ENCODE measurements at places on chromosomes 5 and 9.
A peak's percentile ranks its signal among the peaks of the same experiment; 100 is the strongest.

DNA sequence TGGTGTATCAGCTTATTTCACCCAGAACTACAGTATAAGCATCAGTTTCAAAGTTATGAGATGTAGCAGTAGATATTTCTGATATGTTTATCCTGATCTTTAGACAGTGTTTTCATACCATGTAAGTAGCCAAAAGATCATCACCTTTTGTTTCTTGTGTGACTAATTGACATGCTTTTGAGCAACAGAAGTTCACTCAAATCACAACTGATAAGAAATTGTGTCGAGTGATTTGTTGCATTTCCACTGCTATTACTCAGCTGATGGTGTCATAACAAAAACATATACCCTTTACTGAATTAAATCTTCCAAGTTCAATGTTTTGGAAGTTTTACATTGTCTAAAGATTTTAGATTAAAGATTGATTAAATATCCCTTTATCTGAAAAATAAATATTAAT lies 324.5 kb downstream of the TUSC1 start:
- DNase-seq = no peak

GRCh38 chr5:112563169-112563826 lies 144.2 kb upstream of the EPB41L4A start:
- DNase-seq = no peak

GRCh38 chr5:150263801-150264621 lies 25.6 kb downstream of the CAMK2A start:
- no peak for DNase-seq

DNA sequence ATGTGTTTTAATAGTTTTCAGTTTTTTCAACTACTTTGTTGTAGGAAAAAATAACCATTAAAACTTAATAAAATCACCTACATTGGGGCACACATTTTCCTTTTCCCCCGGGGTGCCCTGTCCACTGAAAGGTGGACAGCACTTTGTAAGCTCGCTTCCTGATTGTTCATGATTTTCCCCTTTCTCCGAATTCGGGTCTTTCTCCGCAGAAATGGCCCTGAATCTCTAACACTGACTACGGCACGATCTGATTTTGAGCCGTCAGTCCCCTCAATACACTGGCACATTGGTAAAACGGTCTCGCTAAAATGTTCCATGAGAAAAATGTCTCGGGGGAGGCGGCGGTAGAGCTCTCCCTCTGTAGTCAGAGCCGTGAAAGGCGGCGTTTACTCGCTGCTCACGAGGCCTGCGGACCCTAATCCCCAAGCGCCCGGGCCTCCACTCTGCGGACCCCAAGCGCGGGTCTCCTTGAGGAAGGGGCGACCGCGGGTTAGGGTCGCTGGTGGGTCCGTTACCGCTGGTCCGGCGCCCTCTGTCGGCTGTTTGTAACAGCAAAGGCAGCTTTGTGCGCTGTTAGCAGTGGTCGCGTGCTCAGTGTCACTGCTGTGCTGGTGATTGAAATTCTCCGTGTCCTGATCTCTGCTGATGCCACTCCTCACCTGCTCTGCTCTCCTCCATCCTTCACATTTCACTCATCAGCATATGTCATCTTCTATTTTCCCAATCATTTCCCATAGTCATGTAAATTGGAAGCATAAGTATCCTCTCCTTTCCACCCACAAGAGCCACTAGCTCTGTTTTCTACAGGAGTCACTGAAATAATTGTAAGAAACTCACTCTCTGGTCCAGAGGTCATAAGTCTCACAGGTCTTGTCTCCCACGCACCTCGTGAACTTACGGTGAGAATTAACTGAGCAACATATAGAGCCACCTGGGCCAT lies 10.8 kb upstream of the IFNA2 start:
- DNase-seq = peak; percentile 60

DNA sequence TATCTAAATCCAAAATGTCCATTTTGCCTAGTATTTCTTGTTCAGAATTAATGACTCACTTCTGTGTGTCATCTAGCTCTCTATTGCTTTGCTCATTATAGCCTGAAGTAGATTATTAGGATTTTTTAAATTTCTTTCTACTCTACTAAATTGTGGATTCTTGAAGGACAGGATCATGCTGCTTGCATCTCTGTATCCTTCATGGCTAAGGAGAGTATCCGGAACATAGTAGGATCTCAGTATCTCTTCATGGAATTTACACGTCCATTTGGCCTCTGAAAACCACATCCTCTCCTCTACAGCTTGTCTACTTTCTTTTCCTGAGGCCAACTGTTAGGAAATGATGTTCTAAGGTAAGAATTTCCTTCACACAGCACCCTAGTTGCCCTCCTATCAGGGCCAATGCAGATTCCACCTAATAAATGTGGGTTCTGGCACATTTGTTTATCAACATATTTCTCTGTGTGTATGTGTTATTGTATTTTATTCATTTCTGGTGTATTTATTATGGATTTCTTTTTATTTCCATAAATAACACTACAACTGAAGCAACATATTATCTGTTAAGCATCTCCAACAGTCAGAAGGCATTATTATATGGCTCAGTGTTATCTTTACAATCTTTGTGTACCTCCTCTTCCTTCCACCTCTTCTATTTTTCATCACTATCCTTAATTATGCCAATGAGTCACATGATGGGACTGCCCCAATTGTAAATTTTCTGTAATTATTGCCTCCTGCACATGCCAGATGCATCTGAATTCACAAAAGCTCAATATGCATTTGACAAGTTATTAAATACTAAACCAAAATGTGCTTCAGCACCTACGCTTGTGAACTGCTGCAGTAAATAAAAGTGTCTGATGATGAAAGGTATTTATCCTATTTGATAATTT lies 557.8 kb upstream of the TLE4 start:
- no peak for DNase-seq

- no peak for DNase-seq
Observed at GRCh38 chr5:111742177-111742994, 14.6 kb downstream of the NREP start.

DNA sequence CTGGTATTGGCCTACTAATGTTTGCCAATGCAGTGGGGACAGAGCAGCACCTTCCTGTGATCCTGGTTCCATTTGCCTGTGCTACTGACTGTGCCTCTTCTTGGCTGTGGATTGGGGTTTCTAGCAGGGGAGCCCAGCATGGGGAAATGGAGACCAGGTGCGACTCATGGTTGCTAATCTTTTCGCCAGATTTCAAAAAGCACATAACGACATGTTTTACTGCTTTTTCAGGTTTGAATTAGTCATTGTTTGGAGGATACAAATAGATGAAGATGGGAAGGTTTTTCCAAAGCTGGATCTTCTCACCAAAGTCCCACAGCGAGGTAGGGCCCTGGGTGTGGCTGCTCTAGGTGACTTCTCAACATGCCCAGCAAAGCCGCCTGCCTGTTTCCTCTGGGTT lies 57.6 kb downstream of the IPPK start:
- no peak for DNase-seq
